DND-41 (cell line): ENCODE measurements at places on chromosomes 7 and 10.

DNA sequence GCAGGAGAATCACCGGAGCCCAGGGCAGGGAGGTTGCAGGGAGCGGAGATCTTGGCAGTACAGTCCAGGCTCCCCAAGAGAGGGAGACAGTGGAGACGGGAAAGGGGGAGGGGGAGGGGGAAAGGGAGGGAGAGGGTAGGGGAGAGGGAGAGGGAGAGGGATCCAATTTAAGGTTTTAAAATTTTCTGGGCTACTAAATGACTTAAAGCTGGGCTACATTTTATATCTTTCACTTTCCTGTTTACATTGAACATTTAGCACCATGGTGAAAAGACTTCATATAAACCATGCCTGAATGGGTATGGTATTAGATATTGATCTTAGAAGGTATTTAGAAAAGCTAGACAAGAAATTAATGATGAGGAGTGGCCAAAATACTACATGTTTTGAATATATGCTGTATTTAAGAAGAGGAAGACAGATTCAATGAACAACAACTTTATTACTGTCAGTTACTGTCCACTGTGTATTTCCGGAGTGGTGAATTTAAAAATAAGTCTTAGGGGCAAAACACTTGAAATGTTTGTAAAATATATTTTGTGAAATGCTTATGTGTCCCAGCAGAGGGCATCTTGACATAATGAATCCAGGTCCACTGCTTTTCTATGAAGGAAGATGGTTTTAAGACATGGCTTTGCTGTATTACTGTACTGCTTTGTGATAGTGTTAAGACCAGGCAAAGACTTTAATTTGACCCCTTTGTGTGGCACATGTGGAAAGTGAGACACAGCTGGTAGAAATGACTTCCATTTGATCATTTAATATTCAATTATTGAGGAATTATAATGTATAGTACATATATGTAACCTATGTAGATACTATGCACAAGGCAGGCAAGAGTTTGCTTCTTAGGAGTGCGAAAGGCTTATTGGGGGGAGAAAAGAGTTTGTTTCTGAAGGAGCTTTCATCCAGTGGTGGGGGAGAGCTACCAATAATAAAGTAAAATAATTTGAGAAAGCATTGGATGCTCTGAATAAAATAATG, 52.8 kb downstream of the NRF1 start:
- DNase-seq, result no peak

DNA sequence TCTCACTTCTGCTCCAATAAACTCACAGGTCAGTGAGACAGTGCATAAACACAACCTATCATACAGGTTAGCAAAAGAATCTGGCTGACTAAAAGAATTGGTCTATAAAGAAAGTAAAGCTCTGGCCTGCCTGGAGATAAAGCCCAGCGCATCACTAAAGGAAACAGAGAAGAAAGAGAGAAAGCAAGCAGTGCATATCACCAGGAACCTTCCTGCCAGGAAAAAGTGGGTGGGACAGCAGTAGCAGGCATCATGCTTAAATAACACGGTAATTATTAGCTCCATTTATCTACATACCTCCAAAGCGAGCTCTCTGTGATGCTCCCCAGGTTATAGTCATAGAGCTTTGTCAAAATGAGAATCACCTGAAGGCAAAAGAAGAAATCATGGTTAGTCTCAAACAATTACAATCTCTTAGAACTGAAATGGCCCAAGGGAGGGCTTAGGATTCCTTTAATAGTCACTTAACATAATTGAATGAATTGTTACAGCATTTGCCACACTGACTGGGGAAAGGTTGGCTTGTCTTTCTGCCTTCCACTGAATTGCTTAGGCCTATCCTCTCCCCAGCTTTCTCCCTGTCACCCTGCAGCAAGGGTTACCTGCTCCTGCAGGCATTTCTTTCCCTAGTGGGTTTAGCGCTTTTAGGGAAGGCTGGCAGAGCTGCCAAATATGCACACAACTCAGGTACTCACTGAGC, 208.1 kb downstream of the SORCS1 start:
- no peak for DNase-seq

GRCh38 chr7:42080841-42081586, 156.0 kb downstream of the GLI3 start:
- no peak for DNase-seq

- no peak for DNase-seq
Measured at GRCh38 chr10:58637352-58637751, 124.7 kb downstream of the BICC1 start.

DNA sequence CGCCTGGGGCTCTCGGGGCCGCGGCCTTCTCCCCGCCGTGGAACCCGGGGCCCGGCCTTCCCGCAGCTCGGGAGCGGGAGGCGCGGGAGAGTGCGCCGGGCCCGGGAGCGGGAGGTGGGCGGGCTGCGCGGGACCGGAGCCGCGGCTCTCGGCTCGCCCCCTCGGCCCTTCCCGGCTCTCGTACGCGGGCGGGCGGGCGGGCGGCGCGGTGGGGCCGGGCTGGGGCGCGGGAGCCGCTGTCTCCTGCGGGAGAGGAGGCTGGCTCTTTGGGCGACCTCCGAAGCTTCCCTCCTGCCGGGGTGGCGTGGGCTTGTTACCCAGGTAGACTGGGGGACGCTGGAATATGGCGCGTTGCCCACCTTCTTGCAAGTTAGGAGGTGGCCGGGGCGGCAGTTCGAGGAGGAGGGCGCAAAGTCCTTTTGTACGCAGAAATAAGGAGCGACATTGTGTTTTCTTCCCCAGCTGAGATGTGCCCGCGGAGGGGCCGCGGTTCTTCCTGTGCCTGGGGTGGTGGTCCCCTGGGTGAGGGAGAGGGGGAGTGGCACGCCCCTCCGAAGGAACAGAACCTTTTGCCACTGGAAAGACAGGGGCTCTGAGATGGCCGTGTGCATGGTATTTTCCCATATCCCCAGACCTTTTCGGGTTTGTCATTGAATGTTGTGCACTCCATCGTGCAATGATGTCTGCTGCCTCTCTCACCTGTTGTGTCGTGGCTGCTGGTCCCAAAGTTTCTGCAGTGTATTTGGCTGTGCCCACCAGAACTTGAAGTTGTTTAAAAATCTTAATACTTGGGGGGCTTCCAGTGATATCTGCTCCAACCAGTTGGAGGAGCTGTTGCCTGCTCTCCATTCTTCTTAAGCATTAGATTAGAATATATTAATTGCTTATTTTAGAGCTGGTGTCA, 844 bp downstream of the NRF1 start:
- DNase-seq, result peak; percentile 48

GRCh38 chr10:45440511-45441062, 66.6 kb downstream of the ALOX5 start:
- no peak for DNase-seq

GRCh38 chr10:83849150-83849549, 290.2 kb upstream of the GHITM start:
- DNase-seq, result no peak

DNA sequence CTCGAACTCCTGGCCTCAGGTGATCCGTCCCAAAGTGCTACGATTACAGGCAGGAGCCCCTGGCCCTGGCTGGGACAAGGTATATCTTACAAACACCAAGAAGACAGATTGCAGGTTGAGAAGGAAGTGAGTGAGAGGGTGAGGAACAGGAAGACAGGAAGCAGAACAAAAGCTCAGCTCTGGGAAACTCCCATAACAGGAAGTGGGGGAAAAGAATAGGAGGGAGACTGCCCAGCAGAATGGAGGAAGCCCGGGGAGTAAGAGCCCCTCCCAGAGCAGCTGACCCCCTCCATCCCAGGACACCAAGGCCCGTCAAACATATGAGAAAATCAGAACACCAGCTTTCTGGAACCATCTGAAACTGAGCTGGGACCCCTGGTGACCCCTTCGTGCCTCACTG, 2.9 kb downstream of the TECPR1 start:
- no peak for DNase-seq

DNA sequence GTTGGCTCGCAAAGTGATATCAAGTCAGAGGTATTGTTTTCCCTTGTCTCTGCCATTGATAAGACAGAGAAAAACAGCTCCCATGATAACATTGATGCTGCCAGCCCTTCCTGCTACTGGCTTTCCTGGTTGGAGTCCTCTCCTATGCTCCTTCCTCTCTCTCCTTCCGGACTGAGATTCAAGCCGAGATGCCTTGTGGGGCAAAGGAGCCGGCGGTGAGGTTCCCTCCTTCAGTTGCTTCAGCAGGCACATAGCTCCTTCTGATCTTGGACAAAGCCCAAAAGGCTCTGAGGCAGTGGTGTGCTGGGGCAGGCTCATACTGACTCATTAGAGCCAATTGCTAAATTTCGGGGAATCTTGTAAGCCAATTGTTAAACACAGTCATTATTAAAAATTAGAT, 8.8 kb upstream of the ZCCHC24 start:
- no peak for DNase-seq

GRCh38 chr7:69173341-69173740, 424.9 kb upstream of the AUTS2 start:
- no peak for DNase-seq

DNA sequence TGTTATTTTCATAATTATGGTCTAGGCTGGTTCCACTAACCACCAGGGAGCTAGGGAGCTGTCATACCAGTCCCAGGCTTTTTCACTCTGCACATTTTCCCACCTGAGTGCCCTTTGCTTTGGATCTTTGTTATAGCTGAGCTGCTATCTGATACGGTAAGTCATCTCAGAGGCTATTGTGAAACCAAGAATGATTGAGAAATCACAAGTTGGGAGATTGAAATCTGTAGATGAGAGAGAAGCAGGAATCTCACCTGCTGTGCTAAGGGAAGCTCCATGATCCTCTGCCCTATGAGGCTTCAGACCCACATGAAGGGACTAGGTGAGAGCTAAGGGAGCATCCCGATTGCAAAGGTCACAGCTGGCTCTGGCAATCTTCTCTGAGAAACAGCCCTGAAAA, 307.8 kb downstream of the REEP3 start:
- DNase-seq, result no peak

- DNase-seq, result peak; percentile 54
Measured at GRCh38 chr7:78039790-78040776, 241.5 kb downstream of the PHTF2 start.

DNA sequence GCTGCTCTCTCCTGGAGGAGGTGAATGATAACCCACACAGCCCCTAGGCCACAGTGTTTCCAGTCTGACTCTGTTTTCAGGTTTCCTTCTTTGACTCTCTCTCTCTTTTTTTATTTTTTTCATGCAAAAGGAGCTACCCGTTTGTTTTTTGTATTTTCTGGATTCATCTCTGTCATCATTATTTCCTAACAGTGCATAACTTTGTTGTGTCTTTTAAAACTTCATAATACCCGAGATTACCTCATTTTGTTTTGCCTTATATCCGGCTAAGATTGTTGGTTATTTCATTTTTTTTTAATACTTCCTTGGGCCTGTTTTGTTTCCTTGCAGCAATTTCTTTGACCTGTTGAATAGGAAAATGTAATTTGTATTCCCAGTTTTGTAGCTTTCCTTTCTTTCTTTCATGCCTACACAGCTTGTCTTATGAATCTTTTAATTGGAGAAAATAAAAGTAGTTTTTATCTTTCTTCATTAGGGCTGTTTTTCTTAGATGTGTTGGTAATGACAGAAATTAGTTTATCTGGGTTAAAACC, 72.5 kb downstream of the SPAG6 start:
- no peak for DNase-seq

- DNase-seq, result no peak
Measured at GRCh38 chr7:80453699-80454340, 58.0 kb downstream of the GNAT3 start.
